ENCODE measurements at places on chromosomes 4 and X.

DNA sequence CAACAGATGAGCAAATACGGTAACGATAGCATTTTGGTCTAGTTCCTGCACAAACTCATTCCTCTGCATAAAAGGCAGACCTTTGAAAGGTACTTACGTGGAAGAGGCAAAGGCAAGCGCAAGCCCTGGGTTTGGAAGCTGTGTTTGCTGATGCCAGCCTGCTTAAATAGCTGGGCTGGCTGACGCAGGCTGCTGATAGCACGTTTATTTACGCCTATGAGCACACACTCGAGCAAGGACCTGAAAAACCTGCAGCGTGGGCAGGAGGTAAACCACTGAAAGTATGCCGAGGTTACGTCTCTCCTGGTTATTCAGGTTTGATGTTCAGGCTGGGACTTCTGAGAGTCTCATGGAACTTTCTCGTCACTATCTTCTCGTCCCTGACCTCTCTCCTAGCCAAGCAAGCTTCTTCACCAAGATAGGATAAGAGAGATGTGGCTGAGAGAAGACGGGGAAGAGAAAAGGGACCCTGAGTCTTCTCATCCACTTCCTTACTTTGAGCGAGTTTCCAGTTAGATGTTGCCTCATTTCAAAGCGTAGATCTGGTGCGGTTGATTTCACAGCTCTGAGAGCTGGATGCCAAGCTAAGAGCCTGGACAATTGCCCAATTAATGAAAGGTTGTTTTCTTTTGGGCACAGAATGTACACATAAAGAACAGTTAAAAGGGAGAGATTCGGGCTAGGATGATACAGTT, at the start of gene HOPX:
Gene HOPX, minus strand, starts transcription at position 139 of the 695 bp plus-strand sequence. CDS start 23,480 bp downstream, outside the sequence.
- DNase-seq, result peak; percentile 92

DNA sequence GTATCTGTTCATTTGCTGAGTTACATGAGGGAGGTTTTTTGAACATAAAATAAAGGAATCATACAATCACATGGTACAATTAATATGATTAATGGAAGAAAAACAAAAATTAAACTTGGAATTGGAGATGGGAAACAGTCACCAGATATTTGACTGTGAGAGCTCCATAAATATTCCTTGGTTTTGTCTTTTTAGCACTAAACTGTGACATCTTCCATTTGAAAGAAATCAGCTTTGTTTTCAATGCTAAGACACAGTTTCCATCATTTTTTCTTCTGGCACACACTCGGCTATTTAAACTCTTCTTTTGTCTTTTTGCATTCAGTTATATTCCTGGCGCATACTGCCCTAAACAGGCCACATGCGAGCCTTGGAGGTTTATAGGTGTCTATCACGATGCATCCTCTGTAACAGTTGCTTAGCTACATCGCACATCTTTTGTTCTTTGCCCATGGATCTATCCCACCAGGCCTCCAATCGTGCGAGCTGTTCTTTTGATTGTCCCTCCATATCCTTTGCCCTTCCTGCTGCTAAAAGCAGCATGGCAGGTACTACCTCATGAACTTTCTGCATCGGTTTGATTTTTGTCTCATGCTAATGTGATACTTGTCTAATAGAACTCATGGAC, 158.3 kb downstream of the LDB2 start:
- no peak for DNase-seq

DNA sequence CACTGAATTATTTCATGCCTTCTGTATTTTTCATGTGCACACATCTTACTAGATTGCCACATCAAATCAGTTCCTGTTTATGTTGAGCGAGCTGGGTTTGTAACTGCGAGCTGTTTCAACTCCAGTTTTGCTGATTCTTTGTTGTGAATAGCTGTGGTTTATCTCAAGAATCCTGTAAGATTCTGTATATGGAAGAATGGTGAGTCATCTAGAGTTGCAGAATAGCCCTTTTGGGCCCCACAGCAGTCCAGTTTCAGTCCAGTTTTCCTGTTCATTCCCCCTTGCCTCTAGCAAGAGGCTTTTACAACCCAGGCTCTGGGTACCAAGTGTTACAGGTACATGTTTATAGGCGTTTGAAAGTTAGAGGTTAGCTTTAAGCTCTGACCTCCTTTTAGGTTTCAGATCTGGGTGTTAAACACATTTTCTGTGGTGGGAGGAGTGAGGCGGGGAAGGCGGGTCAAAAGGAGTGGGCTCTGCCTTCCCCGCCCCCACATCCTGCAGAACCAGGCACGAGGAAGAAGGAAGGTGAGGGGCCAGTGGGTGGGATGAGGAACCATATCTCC, 32.7 kb downstream of the TBC1D14 start:
- DNase-seq, result no peak

GRCh38 chr4:61400439-61401038, 200.4 kb downstream of the ADGRL3 start:
- no peak for DNase-seq

- DNase-seq, result no peak
Measured at GRCh38 chr4:144288011-144288903, 147.7 kb upstream of the GYPA start.

GRCh38 chrX:22126327-22126726, 94.2 kb downstream of the PHEX start:
- DNase-seq, result no peak

GRCh38 chr4:8403173-8403753, 37.3 kb downstream of the ACOX3 start:
- DNase-seq, result no peak

- no peak for DNase-seq
Measured at GRCh38 chrX:40248822-40249221, 151.1 kb upstream of the BCOR start.

- no peak for DNase-seq
Measured at GRCh38 chr4:68465058-68465457, 17.8 kb downstream of the TMPRSS11E start.

DNA sequence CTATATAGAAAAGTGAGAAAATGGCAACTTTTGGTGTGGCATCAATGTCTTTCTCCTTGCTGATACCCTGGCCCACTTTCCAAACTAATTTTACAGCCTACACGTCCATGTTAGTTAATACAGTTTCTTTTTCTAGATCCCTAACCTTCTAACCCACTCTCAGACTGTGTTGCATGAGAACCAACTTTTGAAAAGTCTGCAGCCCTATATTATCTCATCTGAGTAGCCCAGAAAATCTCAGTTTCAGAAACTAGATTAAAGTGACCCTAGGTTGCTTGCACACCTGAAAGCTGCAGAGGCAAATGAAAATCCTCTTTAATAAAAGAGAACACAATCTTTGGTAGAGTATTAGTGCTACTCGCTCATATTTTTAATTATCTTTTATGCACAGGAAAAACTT, 371.6 kb upstream of the EMCN start:
- no peak for DNase-seq

DNA sequence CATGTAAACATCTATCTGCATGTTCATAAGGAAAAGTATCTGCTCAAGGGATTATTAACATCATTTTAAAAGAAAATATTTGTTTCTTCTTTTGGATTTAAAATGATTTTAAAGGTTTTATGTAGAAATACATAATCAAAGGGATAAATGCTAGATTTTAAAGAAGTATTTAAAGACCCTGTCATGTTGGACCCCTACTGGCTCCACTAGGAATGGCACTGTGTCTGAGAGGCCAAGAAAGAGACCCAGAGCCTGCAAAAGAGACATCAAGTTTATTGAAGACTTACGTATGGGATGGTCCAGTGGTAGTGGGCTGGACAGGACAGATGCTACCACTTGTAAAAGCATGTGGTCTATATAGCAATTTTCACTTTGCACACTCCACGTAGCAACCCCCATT, 78.7 kb upstream of the PCDH18 start:
- no peak for DNase-seq

- DNase-seq, result no peak
Measured at GRCh38 chr4:7727749-7728148, 211.9 kb downstream of the AFAP1 start.

DNA sequence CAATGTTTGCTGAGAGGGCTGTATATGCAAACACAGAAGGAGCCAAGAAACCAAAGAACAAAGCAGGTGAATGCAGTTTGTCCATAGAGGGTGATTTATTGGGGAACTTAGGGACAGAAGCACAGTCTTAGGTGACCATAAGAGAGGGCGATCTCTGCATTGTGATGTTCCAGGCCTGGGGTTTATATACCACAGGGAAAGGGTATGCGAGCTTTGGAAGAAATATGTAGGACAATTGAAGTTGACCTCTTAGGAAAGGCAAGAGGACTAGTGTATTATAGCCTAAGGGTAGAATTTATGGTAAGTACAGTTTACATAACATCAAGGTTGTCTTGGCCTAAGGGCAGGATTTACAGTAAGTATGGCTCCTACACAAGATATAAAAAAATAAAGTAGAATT, 27.8 kb downstream of the FAM184B start:
- peak; percentile 21 for DNase-seq

DNA sequence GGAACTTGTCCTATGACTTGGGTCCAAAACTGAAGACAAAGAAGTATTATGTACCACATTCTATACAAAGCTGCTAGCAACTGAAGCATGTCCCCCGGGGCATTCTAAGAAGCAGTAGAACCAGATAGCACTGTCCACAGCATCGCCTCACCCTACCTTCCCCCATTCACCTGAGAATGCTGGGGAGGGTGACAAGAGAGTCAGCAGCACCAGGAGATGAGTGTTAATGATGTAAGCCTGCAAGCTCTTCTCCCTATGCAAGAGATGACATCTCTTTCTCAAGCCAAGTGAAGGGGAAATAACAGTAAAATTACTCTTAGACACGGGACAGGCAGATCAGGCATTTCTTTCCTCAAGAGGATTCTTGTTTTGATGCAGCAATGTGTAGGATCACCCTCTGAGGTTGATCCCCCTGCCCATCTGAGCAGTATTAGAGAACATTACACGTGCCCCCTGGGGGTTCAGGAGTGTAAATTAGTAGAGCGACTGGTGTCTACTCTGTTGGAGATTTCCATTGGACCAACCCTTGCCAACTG, 13.9 kb upstream of the TLR1 start:
- DNase-seq, result no peak

DNA sequence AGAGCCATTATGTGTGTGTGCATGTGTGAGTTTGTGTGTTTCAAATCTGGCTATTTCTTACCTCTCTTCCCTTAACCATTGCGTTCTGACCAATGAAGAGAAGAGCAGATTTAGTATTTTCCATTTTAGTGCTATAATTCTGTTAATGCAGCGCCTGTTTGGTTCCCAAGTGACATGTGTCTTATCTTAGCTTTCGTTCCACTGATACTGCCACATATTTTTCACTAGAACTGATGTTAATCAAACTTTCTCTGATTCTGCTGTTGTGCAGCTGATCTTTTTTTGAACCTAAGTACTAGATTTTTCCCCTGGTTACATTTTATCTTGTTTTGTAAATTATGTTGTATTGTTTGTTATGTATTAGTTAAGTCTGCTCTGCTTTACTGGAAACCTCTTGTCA, 152.9 kb upstream of the MID1 start:
- no peak for DNase-seq

DNA sequence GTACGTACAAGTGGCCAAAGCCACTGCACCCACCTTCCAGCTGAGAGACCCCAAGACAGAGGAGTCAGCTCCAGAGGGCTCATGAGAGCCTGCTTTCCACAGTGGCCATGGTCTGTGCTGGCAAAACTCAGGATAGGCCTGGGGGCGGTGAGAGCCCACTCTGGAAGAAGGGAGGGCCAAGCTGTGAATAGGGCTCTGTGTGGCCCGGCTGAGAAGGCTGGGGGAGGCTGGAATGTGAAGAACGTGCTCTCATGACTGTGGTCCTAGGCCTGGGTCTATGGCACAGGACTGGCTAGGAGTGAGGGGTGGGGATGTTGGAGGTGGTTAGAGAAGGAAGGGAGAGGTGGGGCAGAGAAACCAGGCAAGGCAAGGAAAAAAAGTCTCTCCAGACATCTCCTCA, 13.3 kb downstream of the STARD8 start:
- no peak for DNase-seq

GRCh38 chrX:71815121-71815905, 52.2 kb downstream of the CXorf49B start:
- DNase-seq, result no peak

DNA sequence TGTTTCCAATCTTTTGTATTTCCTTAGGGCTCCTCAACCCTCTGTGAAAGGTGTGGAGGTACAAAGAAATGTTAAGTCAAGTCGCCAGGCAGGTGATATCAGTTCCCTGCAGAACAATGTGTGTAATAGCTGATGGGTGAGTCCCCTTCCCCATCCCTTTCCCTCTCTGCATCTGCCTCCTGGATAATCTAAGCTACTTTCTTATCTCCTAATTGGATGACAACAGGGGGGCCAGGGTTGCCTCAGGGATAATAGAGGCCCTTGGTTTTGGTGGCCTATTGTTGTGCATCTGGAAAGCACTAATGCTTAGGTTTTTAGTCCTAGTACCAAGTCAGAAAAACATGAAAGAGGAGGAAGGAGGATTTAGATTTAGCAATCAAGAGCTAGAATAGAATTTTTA, 29.1 kb downstream of the MAGED1 start:
- DNase-seq, result no peak

DNA sequence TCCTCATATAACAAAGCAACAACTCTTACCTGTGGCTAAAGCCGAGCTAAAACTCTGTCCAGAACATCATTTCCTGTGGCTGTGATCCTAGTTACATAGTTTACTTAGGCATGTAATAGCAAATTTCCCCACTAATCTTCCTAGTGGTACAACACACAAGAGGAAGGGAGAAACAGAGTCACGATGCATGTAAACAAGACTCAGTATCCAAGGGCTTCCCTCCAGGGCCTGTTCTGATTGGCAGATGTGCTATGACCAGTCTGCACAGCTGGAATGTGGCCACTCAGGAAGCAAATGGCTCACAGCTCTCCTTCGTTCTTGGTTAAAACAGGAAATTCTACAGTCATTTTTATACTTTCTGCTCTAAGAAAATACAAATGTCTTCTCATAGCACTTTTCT, 49.2 kb upstream of the PRSS48 start:
- DNase-seq, result no peak

GRCh38 chrX:78024349-78025059, 55.1 kb upstream of the PGAM4 start:
- no peak for DNase-seq

DNA sequence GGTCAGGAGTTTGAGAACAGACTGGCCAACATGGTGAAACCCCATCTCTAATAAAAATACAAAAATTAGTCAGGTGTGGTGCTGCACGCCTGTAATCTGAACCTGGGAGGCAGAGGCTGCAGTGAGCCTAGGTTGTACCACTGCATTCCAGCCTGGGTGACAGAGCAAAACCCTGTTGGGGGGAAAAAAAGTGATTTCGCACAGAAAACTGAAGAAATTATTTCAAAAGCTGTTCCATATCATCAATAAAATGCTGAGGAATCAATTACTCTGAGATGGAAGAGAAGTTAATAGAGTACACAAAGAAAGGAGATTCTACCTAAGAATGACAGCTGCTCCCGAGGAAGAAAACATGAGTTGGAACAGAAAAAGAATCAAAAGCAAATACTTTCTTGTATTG, 95.9 kb downstream of the PDGFC start:
- no peak for DNase-seq

GRCh38 chr4:15605537-15605936, 49.6 kb downstream of the FBXL5 start:
- no peak for DNase-seq

DNA sequence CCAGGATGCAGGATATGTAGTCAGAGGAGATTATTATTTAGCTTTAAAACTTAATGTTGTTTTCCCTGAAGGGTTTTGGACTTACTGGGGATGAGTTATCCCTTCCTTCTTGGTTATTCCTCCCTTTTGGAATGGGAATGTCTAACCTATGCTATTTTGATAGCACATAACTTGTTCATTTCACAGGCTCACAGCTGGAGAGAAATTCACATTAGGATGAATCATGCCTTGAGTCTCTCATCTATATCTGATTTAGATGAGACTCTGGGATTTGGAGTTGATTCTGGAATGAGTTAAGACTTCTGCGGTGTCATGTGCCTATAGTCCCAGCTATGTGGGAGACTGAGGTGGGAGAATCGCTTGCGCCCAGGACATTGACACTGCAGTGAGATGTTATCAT, 81.1 kb downstream of the ATP11C start:
- DNase-seq, result no peak
